Stimulated activated CD4-positive, alpha-beta T cell treated with anti-CD3 and anti-CD28 coated beads, Interleukin-15, amount 100 ng/mL, for 1 hour (primary cell): ENCODE measurements at places on chromosomes 6 and 20.

- DNase-seq = no peak
These were observed 95.5 kb upstream of the AFDN start for GRCh38 chr6:167731216-167731615.

GRCh38 chr6:161377116-161377515 is 103.3 kb upstream of the AGPAT4 start:
- no peak for DNase-seq

DNA sequence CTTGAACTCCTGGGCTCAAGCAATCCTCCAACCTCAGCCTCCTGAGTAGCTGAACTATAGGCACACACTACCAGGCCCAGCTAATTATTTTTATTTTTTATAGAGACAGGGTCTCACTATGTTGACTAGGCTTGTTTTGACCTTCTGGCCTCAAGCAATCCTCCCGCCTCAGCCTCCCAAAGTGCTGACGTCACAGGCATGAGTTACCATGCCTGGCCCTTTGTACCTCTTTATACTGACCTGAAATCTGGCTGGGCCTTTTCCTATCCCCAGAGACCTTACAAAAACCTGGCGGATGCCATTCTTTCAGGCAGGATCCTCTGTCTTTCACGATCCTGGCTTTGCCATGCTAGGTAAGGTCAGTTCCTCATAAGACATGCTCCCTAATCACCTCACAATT is 11.5 kb downstream of the WFDC3 start:
- no peak for DNase-seq

- no peak for DNase-seq
These were observed 683.0 kb upstream of the MANEA start for GRCh38 chr6:94894300-94894699.

GRCh38 chr6:11653028-11653583 is 115.6 kb downstream of the TMEM170B start:
- DNase-seq = peak; percentile 6

- DNase-seq = no peak
These were observed 45.6 kb upstream of the RAB23 start for GRCh38 chr6:57267586-57268293.

- DNase-seq = no peak
These were observed 27.4 kb downstream of the EPHA7 start for GRCh38 chr6:93391965-93392364.

- no peak for DNase-seq
These were observed 13.5 kb upstream of the HLA-DQA1 start for GRCh38 chr6:32623693-32624092.

DNA sequence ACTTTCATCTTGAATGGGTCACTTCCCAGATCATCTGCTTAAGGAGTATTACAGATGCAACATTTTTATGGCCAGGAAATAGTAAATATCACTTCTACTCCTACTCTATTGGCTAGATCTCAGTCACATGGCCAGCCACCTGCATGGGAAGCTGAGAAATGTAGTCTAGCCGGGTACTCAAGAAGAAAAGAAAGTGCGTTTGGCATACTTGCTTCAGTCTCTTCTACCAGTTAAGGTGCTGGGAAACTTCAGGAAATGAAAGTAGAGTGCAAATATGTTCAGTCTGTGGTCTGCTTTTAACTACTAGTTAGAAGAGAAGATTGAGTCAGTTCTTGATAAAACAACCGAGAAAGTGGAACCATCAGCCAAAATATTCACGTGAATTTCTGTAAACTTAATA is 129.2 kb downstream of the PDSS2 start:
- DNase-seq = no peak
